ENCODE measurements at places on chromosomes 4 and X.

DNA sequence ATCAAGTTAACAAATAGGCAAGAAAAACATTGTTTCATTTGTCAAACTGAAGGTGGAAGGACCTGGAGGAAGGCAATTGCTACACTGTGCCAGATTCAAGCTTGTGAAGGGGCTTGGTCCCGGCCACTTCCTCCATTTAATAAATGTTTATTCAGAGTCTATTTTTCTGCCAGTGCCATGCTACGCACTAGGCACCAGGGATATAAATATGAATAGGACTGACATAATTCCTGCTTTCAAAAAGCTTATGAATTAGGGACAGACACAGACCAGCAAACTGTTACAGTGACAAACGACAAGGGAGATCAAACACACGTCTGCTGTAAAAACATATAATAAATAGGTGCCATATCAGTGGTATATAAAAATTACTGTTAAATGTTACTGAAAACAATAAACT lies 571 bp downstream of the TLR6 start:
- DNase-seq = no peak

DNA sequence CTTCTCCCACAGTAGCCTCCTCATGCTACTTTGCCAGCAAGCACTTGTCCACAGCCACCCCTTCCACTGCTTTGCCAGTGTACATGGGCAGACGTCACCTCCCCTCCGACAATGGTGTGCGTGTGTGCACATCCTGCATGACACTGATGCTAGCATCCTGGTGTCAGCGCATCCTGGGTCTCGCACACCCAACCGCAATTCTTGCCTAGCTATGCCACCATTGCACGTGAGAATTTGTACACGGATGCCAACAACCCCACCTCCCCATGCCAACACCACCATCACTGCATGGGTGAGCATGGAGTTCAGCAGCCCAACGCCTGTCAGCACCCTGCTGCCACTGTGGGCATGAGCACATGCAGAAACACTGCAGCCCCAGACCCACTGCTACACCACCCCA lies 550.0 kb downstream of the STPG2 start:
- DNase-seq = no peak

- no peak for DNase-seq
Observed at GRCh38 chr4:167555338-167556022, 321.2 kb upstream of the SPOCK3 start.

DNA sequence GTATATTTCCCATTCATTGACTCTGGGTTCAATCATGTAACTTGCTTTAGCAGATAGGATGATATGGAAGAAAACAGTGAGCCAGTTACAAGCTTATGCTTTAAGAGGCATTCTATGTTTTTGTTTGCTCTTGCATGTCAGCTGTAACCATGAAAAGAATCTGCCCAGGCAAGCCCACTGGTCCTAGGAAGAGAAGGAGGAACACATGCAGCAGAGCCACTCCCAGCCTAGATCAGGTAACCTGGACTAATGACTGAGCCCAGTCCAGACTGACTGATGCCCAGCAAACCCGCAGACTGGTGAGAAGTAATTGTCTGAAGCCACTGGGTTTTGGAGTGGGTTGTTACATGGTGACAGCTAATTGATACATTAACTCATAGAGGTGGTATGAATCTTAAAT lies 167.9 kb downstream of the COL4A6 start:
- DNase-seq = no peak
